Pancreas (tissue), 10 donors: ENCODE measurements at places on chromosomes 4 and X. TPM values are rescaled to one million over a fixed set of nuclear protein-coding genes. Genes with fewer than 3 reads are reported as not detected.

DNA sequence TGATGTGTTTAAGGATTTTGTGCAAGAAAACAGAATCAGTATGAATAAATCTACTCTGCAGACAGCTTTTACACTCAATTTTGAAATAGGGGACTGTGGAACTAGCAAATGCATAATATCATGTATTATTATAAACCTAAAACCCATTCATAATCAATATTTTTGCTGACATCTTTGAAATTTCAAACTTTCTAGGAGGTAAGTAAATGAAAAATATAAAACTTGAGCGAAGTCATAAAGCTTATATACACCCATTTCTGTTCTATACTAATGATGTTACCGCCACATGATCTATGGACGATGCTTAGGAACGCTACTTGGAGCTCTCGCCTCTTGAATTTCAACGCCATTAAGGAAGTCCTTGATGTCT is 38.1 kb downstream of the ADGRA3 start:
- no peak for DNase-seq
- no peak overlapping the region for H3K4me3 ChIP-seq
- H3K36me3 ChIP-seq = no peaks in the 10 kb centered on the region
- H3K27ac ChIP-seq = no peak overlapping the region
- peaks cover 14% of the 10 kb centered on the region for H3K4me1 ChIP-seq

DNA sequence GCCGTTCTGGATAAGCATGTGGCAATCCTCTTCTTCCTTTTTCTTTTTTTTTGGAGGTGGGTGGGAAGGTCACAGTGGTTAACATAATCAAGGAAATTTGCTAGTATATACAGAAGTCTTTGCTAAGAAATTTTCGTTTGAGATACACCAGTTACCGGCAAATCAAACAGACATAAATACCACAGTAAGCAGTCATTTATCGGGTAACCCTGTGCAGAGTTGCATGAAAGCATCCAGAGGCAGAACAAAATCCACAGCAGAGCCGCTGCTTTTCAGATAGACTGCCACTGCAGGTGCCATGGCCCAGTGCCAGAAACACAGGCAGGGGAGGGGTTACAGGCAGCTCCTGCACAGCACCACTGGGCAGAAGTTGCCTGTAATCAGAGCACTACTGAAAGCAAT is 179.1 kb upstream of the MAB21L2 start:
- H3K27ac ChIP-seq = no peak overlapping the region
- peaks cover 4% of the 10 kb centered on the region for H3K4me1 ChIP-seq
- no peaks in the 10 kb centered on the region for H3K27me3 ChIP-seq
- H3K4me3 ChIP-seq = no peak overlapping the region
- no peaks in the 10 kb centered on the region for H3K36me3 ChIP-seq
- peak; percentile 75 for DNase-seq

GRCh38 chr4:31246856-31247255 is 526.7 kb downstream of the PCDH7 start:
- H3K36me3 ChIP-seq = no peaks in the 10 kb centered on the region
- H3K4me3 ChIP-seq = no peak overlapping the region
- no peak overlapping the region for H3K27ac ChIP-seq
- H3K27me3 ChIP-seq = no peaks in the 10 kb centered on the region
- H3K4me1 ChIP-seq = no peaks in the 10 kb centered on the region

QRFPR gene
- not detected for total RNA-seq

CTAG2 gene
- not detected for total RNA-seq

GRCh38 chrX:47198026-47198686 is 4.5 kb downstream of the UBA1 start:
- no peaks in the 10 kb centered on the region for H3K27me3 ChIP-seq
- DNase-seq = no peak
- peaks cover 38% of the 10 kb centered on the region for H3K36me3 ChIP-seq
- H3K4me1 ChIP-seq = peaks cover 12% of the 10 kb centered on the region
- H3K4me3 ChIP-seq = no peak overlapping the region

GRCh38 chr4:181822005-181822375 is 421.2 kb upstream of the TENM3 start:
- peaks cover 8% of the 10 kb centered on the region for H3K4me1 ChIP-seq
- H3K4me3 ChIP-seq = no peak overlapping the region
- no peak overlapping the region for H3K27ac ChIP-seq

DNA sequence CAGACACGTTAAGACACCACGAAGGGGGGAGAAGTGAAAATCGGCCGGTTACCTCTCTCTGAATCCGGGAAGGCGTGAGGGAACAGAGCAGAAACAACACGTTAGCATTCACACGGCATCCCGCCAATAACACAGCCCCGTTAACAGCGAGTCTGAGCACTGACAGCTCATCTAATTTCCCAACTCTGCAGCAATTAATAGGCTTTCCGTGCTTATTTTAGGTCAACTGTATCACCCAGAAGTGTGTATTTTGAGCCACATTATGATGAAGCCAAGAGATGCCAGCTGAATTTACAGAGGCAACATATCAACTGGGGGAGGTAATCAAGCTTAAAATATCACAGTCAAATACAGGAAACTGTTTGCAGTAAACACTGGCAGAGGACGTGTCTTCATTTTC is 92.6 kb downstream of the NSUN7 start:
- no peaks in the 10 kb centered on the region for H3K36me3 ChIP-seq
- H3K4me3 ChIP-seq = no peak overlapping the region
- H3K27me3 ChIP-seq = no peaks in the 10 kb centered on the region
- no peak overlapping the region for H3K27ac ChIP-seq

GRCh38 chr4:96558466-96558865 is 718.6 kb downstream of the PDHA2 start:
- H3K4me1 ChIP-seq = no peaks in the 10 kb centered on the region
- no peak overlapping the region for H3K27ac ChIP-seq
- H3K27me3 ChIP-seq = no peaks in the 10 kb centered on the region
- DNase-seq = no peak

SSX4 gene
- not detected for total RNA-seq
